ENCODE measurements at places on chromosomes 5 and 9. TPM values are rescaled to one million over a fixed set of nuclear protein-coding genes. Genes with fewer than 3 reads are reported as not detected.

The C5orf58 gene
- total RNA-seq: not detected

- peak; percentile 94 for DNase-seq
These were observed at the start of gene KDM3B for GRCh38 chr5:138352071-138352721. Gene KDM3B, plus strand, starts transcription at chr5:138352685. Its CDS starts 111 bp downstream, at chr5:138352796.

The TBC1D2 gene
- total RNA-seq: 11.0 TPM

The KCTD16 gene
- not detected for total RNA-seq

DNA sequence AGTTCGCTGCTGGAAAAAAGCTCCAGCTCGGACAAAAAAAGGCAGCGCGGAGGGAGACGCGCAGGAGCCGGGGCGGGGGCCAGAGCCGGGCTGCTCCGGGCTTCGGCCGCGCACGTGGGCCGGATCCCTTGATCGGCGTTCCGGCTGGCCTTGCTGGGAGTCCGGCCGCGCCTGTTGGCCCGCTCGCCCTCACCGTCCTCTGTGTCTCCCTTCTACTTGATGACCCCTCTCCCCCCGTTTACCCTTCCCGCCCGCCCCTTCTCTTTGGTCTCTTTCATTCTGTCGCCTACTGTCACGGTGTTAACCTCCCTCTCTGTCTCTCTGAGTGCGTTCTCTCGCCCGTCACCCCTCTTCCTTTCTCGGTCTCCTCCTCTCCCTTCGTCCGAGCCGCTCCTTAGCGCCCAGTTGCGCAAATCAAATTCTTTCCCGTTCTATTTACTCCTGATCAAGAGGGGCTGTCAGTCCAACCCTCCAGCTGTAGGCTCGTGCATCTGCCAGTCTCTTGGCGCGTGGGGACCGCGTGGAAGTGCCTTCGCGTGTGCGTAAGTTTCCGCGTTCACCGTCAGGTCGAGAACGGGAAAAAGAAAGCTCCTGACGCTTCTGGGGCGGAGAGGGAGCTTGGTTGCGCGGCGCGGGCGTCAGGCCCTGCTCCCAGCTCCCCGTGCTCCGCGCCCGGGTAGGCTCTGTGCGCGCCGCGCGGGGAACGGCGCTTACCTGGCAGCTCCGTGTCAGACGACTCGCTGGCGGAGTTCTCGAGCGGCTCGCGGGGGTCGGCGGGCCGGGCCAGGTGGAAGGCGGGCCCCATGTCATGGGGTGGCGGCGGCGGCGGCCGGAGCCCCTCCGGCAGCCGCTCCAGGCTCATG is 798 bp downstream of the PITX1 start:
- DNase-seq: no peak

The TMEM232 gene
- 1.7 TPM for total RNA-seq

DNA sequence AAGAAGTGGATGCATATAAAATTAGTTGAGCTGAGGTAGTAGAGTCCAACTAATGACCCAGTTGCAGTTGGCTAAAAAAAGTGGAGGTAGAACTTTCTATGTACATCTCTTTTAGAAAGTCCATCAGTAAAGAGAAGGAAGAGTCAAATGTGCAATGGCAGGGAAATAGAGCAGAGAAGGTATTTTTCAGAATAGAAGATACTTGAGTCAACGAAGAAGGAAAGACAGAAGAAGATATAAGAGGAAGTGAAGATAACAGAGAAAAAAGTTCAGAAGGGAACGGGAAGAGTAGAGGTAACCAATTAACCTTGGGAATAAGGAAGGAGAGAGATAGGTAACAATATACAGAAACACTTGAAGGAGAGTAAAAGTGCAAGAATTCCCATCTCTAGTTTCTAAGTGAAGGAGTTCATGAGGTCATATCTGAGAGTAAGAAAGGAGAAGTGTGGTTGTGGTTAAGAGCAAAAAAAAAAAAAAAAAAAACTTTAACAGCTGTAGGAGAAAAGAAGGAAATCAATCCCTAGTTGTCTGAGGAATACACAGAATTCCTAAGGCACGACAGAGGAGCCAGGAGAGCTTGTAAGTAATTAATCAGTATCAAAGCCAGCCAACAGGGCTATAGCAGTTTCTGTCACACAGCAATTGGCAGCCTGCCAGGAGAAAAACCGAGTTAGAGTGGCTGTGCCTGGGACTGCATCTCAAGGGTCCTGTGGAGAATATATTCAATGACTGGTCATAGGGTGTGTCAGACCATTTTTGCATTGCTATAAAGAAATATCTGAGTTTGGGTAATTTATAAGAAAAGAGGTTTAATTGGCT is 61.0 kb downstream of the ARL15 start:
- DNase-seq: no peak

The HRH2 gene
- 13.4 TPM for total RNA-seq

DNA sequence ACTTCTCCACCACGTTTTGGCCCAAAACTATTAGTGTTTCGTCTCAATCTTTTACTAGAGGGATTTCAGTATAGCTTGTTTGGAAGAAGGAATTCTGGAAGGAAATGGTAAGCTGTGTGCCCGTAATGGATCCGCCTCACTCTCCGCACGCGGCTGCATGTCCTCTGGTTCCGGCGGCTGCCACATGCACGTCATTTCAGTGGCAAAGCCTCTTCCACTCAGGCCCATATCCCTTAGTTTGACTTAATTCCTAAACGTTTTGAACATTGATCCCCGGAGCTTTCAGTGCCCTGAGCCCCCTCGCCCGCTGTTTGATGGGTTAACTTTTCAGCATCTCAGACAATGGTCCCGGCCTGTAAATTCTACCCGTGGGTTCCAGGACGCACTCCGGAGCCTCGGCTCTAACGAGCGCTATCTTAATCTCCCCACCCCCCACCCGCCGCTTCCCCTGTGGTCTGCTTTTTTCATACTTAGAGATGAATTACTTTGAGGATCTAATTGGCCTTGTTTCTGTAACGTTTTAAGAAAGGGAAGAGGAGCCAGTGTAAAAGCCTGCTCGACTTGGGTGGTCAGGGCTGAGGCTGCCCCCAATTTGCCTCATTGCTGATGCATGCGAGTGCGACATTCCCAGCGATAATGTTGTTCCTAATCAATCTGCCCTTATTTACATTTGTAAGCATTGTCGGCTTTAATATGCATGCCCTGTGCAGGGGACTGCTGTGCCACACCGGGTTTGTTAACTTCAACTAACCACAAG is 4.6 kb downstream of the PTCH1 start:
- DNase-seq: no peak

DNA sequence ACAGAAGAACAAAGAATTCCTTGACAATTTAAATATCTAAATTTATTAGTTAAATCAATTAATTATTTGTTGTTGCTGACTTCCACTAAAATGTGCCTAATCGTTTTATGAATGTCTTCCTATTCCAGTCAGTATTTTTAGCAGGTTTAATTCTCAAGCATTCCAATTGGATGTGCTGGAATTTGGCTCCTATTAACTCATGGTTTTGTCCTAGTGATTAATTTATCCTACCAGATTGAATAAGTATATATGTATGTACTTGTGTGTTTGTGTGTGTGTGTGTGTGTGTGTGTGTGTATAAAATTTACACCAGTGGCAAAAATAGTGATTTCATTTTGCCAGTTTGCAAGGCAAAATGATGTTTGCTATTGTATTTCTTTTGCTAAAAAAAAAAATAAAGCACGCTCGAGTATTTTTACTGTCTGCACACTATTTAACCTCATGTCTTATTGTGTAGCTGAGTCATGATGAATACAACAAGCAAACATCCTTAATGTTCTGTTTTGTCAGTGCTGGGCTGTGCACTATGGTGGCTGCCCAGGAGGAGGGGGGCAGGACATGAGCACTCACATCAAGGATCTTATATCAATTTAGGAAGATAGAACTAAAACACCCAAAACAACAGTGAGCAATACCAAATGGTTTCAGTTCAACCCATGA is 375.5 kb downstream of the PDE4D start:
- DNase-seq: no peak

The GABRA6 gene
- total RNA-seq: not detected

DNA sequence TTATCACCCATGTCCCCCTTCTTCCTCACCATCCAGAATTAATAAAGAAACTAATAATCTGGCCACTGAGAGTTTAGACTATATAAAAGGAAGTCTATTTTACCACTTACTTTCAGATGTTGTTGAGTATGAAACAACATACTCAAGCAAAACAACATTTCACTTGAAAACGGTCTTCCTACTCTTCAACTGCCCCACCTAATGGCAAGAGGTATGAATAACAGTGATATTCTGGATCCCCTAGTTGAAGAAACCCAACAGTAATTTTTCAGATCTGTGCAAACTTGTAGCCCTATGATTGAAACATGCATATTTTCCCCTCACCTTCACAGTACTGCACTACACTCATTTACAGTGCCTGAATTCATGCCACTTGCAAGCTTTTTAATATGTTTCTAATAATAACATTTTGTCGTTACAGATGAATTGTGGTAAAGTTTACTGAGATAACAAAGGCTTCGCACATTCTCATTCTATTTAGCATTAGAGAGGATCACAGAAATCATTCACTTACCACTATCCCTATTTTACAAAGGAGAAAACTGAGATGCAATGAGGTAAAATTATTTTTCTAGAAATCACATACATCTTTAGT is 267.9 kb upstream of the PDE4D start:
- no peak for DNase-seq

- DNase-seq: no peak
These were observed 516 bp upstream of the DMRT2 start for GRCh38 chr9:1049641-1050040.

The PCDHGA3 gene
- total RNA-seq: not detected

DNA sequence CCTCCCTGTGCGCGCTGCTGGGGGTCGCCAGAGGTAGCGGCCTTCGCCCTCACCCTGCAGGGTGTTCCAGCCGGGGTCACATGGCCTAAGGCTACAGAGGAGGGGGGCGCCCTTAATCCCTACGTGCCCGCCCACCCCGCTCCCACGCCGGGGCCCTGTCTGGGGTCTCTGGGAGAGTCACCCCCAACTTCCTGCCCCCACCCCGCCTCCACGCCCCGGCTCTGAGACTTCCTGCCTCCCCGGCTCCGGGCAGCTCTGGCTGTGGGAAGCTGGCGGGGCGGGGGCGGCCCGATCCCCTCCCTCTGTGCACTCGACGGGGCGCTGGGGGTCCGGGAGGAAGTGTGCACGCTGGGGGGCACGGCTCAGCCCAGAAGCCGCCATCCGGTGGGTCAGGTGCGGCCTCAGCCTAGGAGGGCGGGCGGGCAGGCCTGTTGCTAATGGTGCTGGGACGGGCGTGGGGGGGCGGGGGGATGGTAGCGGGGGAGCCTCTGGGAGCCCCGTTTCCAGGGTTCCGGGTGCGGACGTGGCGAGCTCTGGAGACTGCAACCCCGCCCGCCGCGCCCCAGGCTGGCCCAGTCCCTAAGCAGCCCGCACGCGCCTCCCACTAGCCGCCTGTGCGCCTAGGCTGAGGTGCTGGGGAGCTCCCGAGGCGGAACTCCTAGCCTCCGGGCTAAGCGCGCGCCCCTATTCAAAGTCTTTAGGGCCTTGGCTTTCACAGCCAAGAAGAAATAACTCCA is 61.6 kb downstream of the CXXC5 start:
- DNase-seq: no peak

GRCh38 chr9:116207371-116208111 is 54.0 kb downstream of the PAPPA start:
- DNase-seq: no peak

DNA sequence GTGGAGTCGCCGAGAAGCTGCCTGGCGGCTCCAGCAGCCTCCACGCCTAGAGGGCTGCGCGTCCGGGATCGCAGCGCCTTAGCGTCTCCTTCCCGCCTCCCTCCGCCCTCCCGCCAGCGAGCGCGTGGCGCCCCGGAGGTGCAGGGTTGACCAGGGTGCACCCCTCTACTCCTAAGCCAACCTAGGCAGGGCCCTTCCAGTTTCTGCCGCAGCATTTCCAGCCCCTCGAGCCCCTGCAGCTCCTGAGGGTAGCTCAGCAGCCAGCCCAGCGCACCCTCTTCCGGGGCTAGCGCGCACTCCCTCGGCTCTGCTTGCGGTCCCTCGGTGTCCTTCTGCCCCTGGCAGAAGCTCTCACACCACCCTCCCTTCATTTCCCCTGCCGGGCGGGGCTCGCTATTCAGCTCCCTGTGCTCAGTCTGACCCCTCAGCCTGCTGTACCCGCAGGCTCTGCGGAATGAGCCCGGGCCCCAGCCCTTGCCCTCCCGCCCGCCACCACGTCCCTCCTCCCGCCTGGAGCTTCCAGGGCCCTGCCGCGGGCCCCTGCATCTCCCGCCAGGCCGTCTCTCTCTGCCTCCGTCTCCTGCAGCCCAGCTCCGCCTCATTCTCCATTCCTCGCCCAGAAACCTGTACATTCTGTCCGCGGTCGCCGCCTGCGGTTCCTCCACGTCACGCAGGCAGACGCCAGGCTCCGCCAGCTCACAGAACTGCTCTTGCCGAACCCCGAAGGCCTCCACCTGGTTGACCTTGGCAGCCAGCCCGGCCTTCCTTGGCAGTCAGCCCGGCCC is 61.8 kb downstream of the SPATA31C2 start:
- DNase-seq: peak; percentile 35

GRCh38 chr9:123049589-123050222 is 16.2 kb downstream of the GPR21 start:
- no peak for DNase-seq

GRCh38 chr5:9362600-9362999 is 183.3 kb downstream of the SEMA5A start:
- no peak for DNase-seq
